ENCODE measurements at places on chromosomes 5 and 9.

DNA sequence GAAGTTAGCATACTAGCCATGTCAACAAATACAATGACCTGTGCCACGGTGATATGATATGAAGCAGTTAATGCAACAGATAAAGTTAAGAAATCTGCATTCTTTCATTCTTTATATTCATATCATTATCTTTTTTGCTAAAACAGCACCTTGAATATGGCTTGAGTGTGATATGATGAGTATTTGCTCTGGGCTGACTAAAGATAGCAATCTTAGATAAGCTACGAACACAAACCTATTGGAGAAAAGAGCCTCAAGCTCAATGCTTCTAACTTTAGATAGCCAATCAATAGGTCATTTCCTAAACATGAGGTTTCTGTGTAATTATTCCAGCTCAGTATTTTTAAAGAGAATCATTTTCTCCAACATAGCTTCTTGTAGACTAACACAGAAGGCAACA lies 61.7 kb downstream of the NR2F1 start:
- DNase-seq = no peak

DNA sequence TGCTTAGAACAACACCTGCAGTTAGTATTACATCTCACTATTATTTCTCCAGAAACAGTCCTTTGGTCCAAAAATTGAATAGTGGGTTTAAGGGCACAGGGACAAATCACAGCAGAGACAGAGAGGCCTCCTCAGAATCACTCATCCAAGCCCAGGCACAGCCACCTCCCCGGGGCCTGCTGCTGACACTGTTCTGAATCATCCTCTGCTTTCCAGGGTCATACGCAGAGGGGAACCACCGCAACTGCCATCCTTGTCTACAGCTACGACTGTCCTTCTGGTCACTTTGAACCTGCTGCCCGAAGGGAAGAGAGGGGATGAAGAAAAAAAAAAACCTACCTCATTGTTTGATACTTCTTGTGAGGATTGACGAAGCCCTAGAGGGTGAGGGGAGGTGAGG lies 35.3 kb upstream of the MAN2A1 start:
- DNase-seq = peak; percentile 14

DNA sequence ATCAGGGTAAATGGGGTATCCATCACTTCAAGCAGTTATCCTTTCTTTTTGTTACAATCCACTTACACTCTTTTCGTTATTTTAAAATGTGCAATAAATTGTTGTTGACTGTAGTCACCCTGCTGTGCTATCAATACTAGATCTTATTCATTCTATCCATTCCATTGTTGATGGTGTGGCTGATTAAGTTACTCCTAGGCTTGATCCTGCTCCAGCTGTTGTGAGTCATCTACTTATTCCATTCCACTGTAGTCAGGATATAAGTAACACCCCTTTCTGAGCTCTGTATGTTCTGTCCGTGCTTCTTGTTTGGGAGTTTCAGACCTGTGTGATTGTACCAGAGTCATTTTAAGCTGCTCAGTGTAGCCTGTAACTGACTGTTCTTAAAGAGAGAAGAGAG lies 122.5 kb upstream of the RUSC2 start:
- DNase-seq = no peak

DNA sequence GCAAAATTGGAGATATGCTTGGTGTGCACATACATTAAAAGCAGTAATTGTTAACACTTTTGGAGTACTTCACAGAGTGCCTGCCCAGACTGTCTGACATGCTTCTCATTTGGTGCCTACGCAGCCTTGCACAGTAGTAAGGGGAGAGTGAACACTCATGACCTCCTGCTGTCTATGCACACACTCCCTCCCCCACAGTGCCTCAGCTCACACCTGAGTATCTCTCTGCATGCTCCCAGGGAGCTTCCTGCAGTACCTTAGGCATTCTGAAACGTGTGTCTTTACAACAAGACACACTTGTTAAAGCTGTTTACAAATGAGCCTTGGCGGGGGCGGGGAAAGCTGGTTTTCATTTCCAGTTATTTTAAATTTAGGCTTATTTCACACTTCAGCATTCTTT lies 18.0 kb downstream of the MAP3K1 start:
- DNase-seq = no peak

DNA sequence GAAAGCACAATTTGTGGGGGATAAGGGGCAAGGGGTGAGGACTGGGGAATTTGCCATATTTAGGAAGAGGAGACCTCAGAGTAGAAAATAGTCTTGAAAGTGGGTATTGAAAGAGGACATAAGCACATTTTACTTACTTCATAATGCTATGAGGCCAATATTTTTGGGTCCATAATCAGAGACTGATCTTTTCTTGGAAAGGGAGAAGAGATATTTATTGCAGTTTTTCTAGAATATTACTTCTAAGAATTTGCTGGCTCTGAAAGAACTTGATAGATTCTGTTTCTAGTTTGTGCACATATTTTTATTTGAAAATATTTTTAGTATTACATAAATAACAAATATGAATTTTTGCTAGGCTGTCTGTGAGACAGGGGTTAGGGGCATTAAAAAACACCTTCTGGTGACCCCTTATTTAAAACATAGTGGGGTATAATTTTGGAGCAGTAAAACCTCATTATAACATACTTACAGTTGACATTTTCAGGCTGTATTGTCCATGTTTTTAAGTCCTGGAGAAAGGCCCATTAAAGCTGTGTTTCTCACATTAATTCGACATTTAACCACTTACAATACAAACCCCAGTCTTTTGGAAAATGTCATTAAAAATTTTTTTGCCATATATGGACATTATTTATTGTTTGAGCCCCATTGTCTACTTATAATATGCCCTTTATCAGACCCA lies 118.9 kb upstream of the NFIB start:
- no peak for DNase-seq

DNA sequence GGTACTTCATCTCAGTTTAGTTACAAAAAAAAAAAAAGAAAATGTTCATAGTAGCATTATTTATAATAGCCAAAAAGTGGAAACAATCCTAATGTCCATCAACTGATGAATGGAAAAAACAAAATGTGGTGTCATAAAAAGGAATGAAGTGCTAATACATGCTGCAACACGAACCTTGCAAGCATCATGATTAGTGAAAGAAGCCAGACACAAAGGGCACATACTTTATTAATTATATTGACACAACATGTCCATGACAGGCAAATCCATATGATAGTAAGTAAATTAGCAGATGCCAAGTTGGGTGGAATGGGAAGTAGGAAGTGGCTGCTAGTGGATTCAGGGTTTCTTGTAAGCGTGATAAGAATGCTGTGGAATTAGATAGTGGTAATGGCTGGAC lies 54.2 kb downstream of the PCDHGC5 start:
- no peak for DNase-seq

- DNase-seq = no peak
These were observed 149.0 kb downstream of the INSYN2B start for GRCh38 chr5:169831331-169831730.

GRCh38 chr5:10123254-10123989 lies 126.3 kb downstream of the ATPSCKMT start:
- DNase-seq = no peak

- no peak for DNase-seq
These were observed 196.3 kb downstream of the MLLT3 start for GRCh38 chr9:20426019-20426418.

GRCh38 chr5:128775558-128775957 lies 189.7 kb upstream of the SLC27A6 start:
- DNase-seq = no peak

GRCh38 chr5:74848553-74849025 lies 17.6 kb downstream of the FAM169A start:
- no peak for DNase-seq

GRCh38 chr5:173237875-173238220 lies 2.8 kb upstream of the NKX2-5 start:
- DNase-seq = no peak

DNA sequence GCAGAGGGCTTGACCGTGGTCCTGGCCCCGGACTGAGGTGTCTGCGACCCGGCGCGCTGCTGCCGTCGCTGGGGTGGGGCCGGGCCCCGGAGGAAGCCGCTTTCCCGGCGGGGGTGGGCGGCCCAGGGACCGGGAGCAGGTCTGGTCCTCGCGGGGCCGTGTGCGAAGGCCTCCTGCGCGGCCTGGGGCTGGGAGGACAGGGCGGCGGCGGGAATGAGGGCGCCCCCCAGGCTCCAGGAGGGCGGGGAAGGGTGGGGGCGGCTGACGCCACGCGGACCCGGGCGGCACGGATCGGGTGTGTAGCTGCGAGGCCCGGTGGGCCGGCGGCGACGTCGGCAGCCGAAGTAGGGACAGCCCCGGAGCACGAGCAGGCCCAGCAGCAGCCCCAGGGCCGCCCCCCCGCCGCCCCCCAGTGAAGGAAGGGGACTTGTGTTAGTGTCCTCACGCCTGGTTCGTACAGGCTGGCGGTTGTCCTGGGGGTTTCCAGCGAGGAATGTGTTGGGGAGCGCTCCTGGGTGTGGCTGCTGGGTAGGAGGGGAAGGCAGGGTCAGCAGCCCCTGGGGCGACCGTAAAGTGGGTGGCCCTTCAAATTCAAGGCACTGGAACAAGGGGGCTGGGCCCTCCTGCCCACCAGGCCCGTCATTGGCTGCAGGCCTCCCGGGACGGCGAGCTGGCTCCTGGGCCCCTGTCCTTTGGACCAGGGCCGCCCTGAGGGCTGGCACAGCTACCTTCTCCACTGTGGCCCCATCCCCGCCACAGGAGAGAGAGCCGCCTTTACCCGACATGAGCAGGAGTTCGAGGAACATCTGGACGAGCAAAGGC lies 597 bp upstream of the TMEM250 start:
- peak; percentile 36 for DNase-seq

DNA sequence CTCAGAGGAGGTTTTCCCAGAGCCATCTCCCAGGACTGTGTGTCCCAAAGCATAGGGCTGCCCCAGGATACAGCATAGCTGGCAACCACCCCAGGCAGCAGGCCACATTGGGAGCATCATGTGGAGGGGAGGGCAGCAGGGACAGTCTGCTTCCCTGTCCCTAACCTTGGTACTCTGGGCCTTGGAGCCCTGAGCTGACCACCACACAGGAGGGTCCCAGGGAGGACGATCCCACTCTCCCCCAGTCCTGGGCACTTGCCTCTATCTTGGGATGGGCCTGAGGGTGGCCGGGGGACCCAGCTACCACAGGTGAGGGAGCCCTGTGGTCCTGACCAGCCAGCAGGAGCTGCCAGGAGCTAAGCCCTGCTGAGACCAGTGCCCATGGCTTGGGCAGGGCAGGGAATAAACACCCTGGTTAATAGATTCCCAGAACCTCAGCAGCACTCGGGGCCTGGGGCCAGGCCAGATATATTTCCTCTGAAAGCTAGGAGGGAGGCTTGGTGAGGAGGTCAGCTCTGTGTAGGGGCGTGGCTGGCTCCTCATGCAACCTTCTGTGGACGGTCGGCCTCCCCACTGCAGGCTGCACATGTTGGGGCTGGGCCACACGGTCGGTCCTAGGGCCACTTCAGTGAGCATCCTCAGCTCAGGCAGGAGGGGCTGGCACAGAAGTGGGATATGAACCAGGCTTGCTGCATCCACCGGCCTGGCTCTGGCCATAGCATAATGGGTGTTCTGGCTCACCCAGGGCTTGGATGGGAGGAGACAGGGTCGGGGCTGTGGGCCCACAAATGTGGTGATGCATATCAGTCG lies 4.2 kb downstream of the NINJ1 start:
- no peak for DNase-seq

GRCh38 chr9:6640268-6641051 lies 5.1 kb downstream of the GLDC start:
- DNase-seq = no peak

DNA sequence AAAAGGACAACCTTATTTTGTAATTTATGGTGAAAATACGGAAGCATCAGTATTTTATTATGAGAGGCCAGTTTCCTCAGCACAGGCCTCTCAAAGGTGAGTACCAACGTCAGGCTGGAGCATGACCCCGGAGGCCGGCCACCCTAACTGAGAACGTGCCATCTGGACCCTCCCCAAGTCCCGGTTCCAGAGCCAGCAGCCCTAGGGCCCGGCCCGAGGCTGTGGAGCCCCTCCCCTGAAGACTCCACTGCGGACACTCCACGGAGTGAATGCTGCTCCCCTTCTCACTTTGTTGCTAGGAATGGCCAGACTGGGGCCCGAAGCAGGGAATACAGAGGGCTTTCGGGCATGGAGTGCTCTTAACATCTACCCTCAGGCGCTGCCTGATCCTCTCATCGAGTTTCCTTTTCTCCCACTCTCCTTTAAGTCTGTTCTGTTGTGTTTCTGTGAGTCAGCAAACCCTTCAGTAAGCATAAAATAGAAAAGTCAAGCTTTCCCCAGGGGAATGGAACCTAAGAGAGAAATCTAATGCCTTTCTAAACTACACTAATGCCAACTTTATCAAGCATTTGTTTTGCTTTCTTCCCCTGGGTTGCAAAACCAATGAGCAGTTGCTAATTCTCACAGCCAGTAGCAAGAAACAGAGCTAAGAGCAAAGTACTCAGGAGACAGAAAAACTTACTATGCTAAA lies 4.5 kb downstream of the BRD9 start:
- no peak for DNase-seq

DNA sequence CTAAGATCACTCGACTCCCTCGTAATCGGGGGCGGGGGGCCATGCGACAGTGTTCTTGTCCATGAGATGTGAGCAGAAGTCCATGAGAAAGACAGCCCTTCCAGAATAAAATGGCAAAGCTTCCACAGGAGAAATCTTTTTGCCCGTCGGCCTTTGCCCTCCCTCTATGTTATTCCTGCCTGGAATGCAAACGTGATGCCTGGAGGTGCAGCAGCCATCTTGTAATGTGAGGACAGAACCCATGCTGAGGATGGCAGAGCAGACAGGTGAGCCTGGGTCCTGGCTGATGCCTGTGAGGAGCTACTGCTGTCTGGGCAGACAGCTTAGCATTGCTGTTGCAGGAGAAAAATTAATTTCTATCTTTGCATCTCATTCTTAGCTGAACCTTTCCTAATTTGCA lies 17.2 kb downstream of the MED10 start:
- DNase-seq = no peak

DNA sequence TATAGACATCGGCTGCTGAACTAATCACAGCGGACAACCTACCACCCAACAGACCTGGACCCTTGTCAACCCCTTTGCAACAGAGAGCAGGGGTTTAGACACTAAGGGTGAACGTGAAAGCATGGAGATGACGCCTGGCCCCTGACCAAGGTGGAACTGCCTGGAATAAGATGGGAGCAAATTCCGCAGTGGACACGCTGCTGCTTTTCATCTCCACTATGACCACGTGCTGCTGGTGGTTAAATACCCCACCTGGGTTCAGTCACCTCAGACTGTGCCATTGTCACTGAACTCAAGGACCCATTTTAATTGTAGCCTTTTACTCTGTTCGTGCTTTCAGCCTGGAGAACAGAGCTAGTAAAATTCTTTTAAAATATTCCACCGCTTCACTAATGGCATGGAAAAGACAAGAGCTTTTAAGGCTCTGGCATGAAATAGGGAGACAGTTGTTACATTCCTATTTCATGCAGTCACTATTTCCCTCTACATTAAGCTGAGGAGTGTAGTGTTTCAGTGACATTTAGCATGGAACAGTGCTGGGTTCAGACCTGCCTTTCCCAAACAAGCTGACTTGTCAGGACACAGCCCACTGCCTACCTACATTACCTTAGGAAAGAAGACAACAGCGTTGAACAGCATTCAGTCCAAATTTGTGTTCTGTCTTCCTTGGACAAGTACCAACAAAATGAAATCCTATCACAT lies 96.8 kb downstream of the ANKRD18B start:
- no peak for DNase-seq
